Neural progenitor cell (in vitro differentiated cells): ENCODE measurements at places on chromosomes 1 and 21. TPM values are rescaled to one million over a fixed set of nuclear protein-coding genes. Genes with fewer than 3 reads are reported as not detected.
A peak's percentile ranks its signal among the peaks of the same experiment; 100 is the strongest.

- DNase-seq, result no peak
These were observed 17.4 kb downstream of the PIK3R3 start for GRCh38 chr1:46114925-46115603.

- peak; percentile 21 for DNase-seq
These were observed 651.6 kb upstream of the ADGRL4 start for GRCh38 chr1:79657951-79658658.

DNA sequence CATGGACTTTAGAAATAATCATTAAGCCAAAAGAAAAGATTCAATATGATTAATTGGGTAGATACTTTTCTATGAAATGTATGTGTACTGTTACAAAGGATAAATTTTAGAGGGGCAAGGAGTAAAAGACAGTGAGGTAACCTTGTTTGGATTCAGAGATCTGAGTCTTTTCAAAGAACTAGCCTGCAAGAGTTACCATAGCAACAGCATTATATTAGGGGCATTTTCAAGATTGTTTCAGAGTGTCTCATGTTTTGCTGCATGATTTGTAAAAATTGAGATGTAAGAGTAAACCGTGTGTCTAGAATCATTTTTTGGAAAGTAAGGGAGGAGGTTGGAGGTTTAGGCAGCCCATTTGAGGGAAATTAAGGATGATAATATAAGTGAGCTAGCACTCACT is 70.6 kb upstream of the KIAA1614 start:
- peak; percentile 8 for DNase-seq

- DNase-seq, result no peak
These were observed 14.2 kb downstream of the ETV3L start for GRCh38 chr1:157085421-157085820.

- DNase-seq, result peak; percentile 20
These were observed 73.1 kb upstream of the CACHD1 start for GRCh38 chr1:64396817-64397216.

DNA sequence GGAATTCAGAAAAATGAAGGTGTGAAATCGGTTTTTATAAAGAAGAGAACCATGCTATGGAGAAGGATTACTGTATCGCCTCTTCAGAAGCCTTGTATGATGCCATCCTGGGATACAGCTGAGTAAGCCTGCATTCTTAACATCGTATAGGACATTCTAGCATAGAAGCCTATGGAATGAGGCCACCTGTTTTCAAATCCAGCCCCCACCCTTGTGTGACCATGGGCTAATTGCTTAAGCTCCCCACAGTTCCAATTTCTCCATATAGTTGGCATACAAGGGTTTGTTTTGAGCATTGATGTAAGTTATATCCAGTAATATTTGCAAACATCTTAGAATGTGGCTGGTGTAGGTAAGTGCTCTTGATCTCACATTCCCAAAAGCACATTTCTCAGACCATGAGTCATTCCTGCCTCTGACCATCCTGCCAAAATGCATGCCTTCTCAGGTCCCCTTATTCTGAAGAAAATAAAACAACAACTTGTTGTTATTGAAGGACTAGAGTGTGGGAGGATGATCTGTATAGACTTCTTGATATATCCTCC is 1.5 kb downstream of the OR14A2 start:
- DNase-seq, result no peak

GRCh38 chr1:50112193-50112592 is 3.5 kb downstream of the ELAVL4 start:
- no peak for DNase-seq

HES2 gene
- 0.04 and 0.22 TPM in 2 replicates for total RNA-seq

ACAP3 gene
- total RNA-seq, result 10.7 and 24.6 TPM in 2 replicates

CCDC17 gene
- 1.5 and 1.7 TPM in 2 replicates for total RNA-seq

ADCY10 gene
- total RNA-seq, result not detected in 2 replicates
